ENCODE measurements at places on chromosomes 3 and 15.

DNA sequence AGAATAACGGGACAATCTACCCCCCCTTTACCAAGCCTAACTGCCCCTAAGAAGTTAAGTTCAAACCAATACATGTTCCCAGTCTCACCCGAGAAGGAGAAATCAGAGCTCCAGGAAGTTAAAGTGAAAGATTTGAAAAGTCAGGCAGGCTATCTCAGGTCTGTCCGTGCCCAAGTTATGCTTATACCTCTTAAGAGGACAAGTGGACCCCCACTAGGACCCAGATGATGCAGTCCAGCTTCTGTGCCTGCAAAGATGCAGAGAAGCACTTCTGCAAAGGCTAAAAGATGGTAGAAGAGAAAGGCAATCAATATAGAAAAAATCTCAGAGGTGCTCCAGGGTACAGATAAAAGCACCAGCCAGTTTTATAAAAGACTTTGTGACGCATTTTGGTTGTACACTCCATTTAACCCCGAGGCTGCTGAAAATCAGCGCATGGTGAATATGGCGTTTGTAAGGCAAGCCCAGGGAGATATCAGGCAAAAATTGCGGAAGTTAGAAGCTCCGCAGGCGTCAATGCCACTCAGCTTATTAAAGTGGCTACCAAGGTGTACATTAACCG lies 9.8 kb upstream of the SLC9C1 start:
- no peak for DNase-seq

GRCh38 chr15:79017953-79018352 lies 72.6 kb downstream of the RASGRF1 start:
- no peak for DNase-seq

GRCh38 chr3:71273453-71273852 lies 310.1 kb downstream of the FOXP1 start:
- DNase-seq: no peak

DNA sequence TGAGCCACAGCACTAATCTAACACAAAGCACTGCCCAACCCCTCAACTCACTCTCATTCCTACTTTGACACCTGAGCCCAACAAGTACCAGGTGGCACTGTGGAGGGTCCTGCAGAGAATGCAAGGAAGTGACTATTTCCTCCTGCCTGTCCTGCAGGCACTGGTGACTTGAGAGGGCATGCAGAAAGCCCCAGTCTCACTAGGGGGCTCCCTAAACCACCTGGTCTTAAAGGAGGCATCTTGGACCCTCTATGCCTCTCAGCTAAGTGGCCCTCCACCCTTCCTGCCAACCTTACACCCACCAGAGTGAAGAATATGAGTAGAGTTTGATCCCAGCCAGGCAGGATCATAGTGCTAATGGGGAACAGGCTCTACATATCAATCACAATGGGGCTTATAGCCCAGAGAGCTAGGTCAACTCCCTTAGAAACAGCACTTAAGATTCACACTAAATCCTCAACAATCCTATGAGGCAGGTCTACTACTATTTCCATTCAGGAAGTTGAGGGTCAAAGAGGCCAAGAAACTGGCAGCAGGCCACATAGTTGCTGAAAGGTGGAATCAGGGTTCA lies 15.2 kb downstream of the TRAIP start:
- peak; percentile 38 for DNase-seq

- DNase-seq: no peak
Measured at GRCh38 chr3:133248389-133248788, 151.5 kb upstream of the BFSP2 start.

- no peak for DNase-seq
Measured at GRCh38 chr3:81173514-81173913, 587.9 kb downstream of the GBE1 start.

DNA sequence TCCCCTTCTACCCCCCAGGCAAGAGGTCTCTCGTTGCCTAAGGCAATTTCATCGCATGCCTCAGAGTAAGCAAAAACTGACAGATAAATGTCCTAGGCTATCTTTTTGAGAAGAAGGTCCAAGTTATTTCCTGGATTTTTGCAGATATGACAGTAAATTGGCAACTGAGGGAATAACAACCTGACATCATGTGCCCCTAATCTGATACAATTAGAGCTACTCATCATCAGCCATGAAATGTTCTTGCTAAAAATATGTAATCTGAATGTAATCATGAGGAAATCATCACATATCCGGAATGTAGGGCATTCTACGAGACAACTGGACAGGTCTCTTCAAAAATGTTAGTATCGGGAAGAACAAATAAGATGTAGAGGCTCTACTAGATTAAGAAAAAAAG lies 44.1 kb downstream of the TNIK start:
- no peak for DNase-seq

- DNase-seq: no peak
Measured at GRCh38 chr3:131317667-131318066, 63.9 kb upstream of the NUDT16 start.
